BJ (cell line): ENCODE measurements at places on chromosomes 6 and 20. TPM values are rescaled to one million over a fixed set of nuclear protein-coding genes. Genes with fewer than 3 reads are reported as not detected.

The TAGAP gene
- polyA plus RNA-seq, result not detected in 2 replicates

The KCNG1 gene
- polyA plus RNA-seq, result 13.2 and 18.2 TPM in 2 replicates

DNA sequence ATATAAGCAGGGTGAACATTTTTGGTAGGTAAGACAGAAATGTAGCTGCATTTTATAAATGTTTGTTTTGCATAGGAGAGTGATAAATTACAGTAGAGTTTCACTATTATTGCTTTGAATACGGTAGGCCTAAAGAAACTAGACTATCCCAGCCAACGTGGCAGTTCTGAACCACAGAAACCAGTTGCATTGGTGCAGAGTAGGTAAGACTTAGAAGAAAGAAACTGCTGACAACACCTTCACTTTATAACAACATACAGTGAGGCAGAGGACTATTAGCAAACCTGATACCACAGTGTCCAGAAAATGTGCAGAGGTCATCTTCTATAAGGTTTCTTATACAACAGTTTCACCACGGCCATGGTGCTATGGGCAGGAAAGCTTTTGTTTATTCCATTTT is 566.1 kb downstream of the KIF16B start:
- DNase-seq, result no peak

DNA sequence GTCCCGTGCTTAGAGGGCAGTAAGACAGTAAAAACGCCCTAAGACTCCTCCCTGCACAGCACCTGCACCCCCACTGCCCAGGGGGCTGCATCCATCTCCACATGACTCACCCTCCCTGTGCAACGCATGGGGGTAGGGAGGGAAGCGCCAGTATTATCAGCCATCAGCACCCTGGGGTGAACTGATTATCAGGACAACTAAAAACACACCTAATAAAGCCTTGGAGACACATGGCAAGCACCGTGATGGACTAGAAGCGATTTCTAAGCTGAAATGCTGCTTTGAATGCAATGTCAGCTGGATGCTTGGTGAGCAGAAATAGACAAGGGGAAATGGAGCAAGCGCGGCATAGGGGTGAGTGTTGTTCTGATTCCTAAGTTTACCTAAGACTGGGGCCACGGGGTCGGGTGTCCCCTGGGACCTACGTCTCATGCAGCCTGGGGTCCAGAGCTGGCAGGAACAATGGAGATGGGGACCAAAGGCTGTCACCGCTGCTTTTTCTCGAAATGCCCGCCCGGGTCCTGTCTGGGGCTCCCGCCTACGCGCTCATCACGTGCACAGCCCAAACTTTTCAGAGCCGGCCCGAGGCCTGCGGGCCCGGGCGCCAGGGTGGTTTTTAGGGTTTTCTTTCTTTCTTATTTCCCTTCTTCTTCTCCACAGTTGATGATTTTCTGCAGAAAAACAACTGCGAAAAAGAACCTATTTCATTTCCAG is 702 bp upstream of the TNFAIP3 start:
- no peak for DNase-seq

- DNase-seq, result peak; percentile 89
These were observed 1343.4 kb downstream of the GRIK2 start for GRCh38 chr6:102736941-102737368.

GRCh38 chr20:1441133-1441532 is 25.5 kb downstream of the NSFL1C start:
- no peak for DNase-seq

DNA sequence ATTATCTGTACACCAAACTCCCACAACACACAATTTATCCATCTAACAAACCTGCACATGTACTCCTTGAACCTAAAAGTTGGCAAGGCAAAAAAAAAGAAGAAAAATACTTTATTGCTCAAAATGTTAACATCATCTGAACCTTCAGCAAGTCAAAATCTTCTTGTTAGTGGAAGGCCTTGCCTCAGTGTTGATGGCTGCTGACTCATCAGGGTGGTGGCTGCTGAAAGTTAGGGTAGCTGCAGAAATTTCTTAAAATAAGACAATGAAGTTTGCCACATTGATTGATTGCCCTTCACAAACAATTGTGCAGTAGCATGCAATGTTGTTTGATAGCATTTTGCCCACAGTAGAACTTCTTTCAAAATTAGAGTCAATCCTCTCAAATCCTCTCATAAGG is 2.7 kb upstream of the WFDC11 start:
- no peak for DNase-seq

DNA sequence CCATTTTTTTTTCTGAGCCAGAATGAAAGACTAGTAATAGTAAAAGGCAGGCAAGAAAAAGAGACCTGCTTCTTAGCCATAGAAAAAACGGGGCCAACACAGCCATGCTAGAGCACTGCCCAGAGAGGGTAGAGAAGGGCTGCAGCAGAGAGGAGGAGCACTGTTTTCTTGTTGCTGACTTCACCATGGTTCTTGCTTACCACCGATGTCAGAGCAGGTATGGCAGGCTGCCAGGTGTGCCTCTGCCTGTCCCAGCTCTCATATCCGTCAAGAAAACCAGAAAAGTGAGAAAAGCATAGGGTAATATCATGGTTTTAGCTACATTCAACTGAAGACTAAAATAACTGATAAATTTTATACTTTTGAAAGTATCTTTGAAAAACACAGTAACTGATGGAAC is 60.7 kb downstream of the DTNBP1 start:
- no peak for DNase-seq
